ENCODE measurements at places on chromosomes 2 and 18. TPM values are rescaled to one million over a fixed set of nuclear protein-coding genes. Genes with fewer than 3 reads are reported as not detected.

SPP2 gene
- not detected for total RNA-seq

GRCh38 chr2:237538901-237539300 lies 27.5 kb upstream of the PRLH start:
- H3K27me3 ChIP-seq, result peaks cover 4% of the 10 kb centered on the region
- no peaks in the 10 kb centered on the region for H3K36me3 ChIP-seq
- H3K27ac ChIP-seq, result no peak overlapping the region
- no peak overlapping the region for H3K4me3 ChIP-seq
- no peak for DNase-seq
- H3K4me1 ChIP-seq, result no peaks in the 10 kb centered on the region

GRCh38 chr2:241094924-241095420 lies 7.1 kb downstream of the MTERF4 start:
- DNase-seq, result no peak
- H3K27me3 ChIP-seq, result no peaks in the 10 kb centered on the region
- peaks cover 42% of the 10 kb centered on the region for H3K4me1 ChIP-seq
- H3K27ac ChIP-seq, result no peak overlapping the region
- no peak overlapping the region for H3K4me3 ChIP-seq

DNA sequence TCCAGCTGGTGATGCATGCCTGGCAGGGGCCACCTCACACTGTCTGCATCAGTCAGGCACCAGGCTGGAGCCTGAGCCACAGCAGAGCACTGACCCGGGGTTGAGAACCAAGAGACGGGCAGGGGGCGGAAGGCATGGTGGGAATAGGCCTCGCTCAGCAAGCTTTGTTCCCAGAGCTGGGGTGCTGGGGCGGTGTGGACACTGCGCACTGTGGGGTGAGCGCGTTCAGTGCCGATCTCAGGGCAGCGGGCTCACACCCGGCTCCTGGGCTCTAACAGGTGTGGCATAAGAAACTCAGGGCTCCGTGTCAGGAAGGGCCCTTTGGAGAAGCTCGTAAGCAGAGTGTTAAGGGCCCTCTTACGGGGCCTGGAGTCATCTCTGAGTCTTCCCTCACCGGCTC lies 15.7 kb downstream of the SH3RF3 start:
- no peak overlapping the region for H3K4me3 ChIP-seq
- H3K27me3 ChIP-seq, result peaks cover 57% of the 10 kb centered on the region
- DNase-seq, result no peak
- no peak overlapping the region for H3K27ac ChIP-seq
- H3K4me1 ChIP-seq, result peaks cover 32% of the 10 kb centered on the region

GRCh38 chr2:25268139-25268538 lies 73.6 kb downstream of the DNMT3A start:
- DNase-seq, result no peak
- no peak overlapping the region for H3K27ac ChIP-seq
- peaks cover 54% of the 10 kb centered on the region for H3K36me3 ChIP-seq
- H3K27me3 ChIP-seq, result no peaks in the 10 kb centered on the region

DNA sequence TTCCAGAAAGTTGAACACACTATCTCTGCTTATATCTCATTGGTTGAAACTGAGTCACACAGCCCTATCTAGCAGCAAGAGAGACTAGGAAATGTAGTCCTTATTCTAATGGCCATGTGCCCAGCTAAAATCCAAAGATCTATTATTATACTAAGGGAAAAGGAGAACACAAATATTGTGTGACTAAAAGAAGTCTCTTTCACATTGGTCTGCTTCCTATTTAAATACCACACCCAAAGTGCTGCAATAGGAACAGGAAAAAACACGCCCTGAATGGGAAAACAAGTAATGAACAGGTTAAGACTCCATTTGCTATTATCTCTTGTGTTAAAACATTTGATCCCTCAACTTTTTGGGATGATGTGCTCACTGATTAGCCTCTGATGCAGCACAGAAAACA lies 86.8 kb upstream of the BARD1 start:
- DNase-seq, result no peak
- H3K4me1 ChIP-seq, result peaks cover 6% of the 10 kb centered on the region
- H3K4me3 ChIP-seq, result no peak overlapping the region
- no peak overlapping the region for H3K27ac ChIP-seq
- no peaks in the 10 kb centered on the region for H3K27me3 ChIP-seq
- H3K36me3 ChIP-seq, result no peaks in the 10 kb centered on the region

DNA sequence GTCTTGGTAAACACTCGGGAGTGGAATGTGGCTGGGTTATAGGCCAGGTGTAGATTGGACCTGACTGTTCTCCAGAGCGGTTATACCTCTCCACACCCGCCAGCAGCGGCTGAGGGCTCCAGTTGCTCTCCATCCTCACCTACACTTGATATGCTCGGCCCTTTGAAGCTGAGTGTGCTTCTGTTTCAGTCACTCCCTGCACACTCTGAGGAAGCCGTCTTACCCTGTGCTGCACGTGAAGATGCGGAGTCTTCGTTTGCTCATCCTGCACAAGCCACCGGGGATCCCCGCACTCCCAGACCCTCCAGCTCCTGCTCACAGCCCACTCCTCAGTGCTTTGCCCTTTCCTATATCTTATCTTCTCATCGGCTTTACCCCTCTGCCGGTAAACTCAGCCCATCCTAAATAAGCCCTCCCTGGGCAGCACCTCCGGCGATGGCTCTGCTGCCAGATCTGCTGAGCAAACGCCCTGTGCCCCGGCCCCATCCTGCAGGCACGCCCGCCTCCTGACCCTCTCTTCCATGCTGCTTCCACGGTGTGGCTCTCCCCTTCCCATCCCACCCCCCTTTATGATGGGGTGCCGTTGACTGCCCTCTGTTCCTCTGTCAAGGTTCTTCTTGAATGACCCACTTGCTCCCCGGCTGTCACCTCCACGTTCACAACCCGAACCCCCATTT lies 47.3 kb upstream of the ODC1 start:
- peaks cover 19% of the 10 kb centered on the region for H3K27me3 ChIP-seq
- H3K36me3 ChIP-seq, result peaks cover 2% of the 10 kb centered on the region
- no peak overlapping the region for H3K27ac ChIP-seq
- no peak for DNase-seq

DNA sequence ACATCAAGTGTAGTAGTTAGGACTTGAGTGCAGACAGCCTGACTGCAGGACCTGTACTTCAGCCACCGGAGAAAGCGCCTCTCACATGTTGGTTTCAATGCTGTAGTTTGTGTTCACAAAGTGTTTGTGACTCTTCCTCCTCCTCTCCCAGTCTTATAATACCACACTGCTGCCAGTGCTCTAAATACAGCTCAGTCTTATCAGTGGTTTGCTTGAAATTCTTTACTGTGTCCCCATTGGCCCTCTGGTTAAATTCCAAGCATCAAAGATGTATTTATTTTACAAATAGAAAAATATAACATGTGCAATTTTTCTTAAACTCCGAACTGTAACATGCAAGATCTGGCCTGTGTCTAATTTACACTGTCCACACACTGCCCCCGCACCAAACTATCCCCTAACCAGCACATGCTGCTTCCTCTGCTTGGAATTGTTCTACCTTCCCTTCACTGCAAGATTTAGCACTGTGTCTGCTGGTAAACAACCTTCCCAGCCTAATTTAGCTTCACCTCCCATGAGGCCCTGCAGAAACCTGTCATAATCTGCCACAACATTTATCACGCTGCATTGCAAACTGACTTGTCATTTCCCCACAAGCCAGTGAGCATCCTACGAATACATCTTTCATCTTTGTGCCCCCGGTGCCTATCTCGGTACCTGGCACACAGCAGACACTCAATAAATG lies 77.1 kb downstream of the SUMO1 start:
- peaks cover 2% of the 10 kb centered on the region for H3K27me3 ChIP-seq
- H3K36me3 ChIP-seq, result no peaks in the 10 kb centered on the region
- H3K4me1 ChIP-seq, result peaks cover 14% of the 10 kb centered on the region
- H3K4me3 ChIP-seq, result no peak overlapping the region

C2orf76 gene
- total RNA-seq, result 10.3 TPM

MOCOS gene
- total RNA-seq, result 0.17 TPM

DNA sequence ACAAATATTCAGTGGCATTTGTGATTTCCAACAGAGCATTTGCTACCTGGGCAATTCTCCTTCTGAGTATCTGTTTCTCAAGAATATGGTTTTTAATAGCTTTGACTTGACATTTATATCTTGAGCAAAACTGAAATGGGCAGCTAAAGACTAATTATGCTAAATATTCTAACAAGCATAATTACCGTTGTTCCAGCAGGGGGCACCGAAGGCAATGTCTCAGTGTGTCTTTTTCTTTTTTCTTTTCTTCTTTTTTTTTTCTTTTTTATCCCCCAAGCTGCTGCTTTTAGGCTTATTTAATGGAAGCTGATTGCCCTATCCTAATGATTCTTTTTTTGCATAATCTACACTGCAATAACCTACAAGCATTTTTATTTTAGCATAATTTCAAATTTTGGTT lies 138.9 kb upstream of the NABP1 start:
- no peak for DNase-seq
- no peak overlapping the region for H3K27ac ChIP-seq
- H3K36me3 ChIP-seq, result no peaks in the 10 kb centered on the region

DNA sequence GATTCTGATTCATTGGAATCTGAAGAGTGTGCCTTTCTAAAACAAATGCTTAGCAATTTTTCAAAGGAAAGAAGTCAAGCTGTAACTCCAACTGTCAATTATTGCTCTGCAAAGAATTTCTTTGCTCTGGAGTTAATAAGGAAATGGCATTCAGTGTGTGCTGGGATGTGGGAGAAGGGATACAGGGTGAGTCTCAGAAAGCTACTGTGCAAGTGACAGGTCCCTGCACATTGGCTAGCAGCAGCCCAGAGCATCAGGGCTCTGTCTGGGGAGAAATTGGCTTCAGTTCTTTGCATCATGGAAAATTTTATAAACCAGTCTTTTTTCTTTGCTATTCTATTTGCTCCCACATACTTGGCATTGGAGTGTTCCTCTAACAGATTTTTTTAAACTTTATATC lies 1.1 kb upstream of the SYT4 start:
- H3K4me1 ChIP-seq, result no peaks in the 10 kb centered on the region
- H3K36me3 ChIP-seq, result no peaks in the 10 kb centered on the region
- H3K4me3 ChIP-seq, result no peak overlapping the region
- DNase-seq, result no peak

- H3K4me3 ChIP-seq, result no peak overlapping the region
- DNase-seq, result no peak
- H3K27me3 ChIP-seq, result peaks cover 8% of the 10 kb centered on the region
- peaks cover 25% of the 10 kb centered on the region for H3K4me1 ChIP-seq
Measured at GRCh38 chr2:65550246-65550645, 117.8 kb upstream of the SPRED2 start.

DNA sequence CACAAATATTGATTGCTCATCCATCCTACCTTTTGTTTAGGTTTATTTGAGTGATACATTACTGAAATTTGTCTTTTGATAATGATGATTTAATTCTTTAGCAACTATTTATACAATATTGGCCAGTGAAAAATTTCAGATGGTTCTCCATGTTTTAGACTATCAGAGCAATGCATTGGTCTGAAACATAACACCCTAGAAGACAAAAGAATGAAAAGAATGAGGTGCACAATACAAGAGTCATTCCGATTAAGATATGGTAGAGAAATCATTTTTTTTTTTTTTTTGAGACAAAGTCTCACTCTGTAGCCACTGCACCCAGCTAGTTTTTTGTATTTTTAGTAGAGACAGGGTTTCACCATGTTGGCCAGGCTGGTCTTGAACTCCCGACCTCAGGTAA lies 197.4 kb upstream of the FAM98A start:
- no peaks in the 10 kb centered on the region for H3K27me3 ChIP-seq
- DNase-seq, result no peak
- no peaks in the 10 kb centered on the region for H3K4me1 ChIP-seq

DNA sequence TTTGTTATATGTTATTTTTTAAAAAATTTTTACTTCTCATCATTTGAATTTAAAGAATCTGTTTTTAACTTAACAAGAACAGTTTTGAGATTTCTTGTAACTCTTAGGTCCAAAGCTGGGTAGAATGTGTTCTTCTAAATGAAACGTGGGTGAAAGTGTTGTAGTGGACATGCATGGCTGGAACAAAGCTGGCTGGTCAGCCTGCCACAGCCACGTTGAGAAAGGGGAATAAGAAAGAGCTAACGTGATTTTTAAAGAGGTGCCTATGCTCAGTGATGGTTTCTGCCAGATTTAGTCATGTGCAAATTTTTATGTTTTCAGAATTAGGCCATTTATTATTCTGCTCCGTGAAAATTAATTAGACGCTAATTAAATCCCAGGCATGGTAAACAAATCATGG lies 203.9 kb upstream of the COL3A1 start:
- no peaks in the 10 kb centered on the region for H3K4me1 ChIP-seq
- H3K4me3 ChIP-seq, result no peak overlapping the region
- no peaks in the 10 kb centered on the region for H3K27me3 ChIP-seq
- DNase-seq, result no peak
- no peak overlapping the region for H3K27ac ChIP-seq

YIPF4 gene
- total RNA-seq, result 39.4 TPM

ASAP2 gene
- total RNA-seq, result 1.2 TPM

GRCh38 chr2:56287974-56288373 lies 104.2 kb downstream of the CCDC85A start:
- H3K4me3 ChIP-seq, result no peak overlapping the region
- H3K27ac ChIP-seq, result no peak overlapping the region
- no peaks in the 10 kb centered on the region for H3K4me1 ChIP-seq
- no peaks in the 10 kb centered on the region for H3K27me3 ChIP-seq

TMEM247 gene
- total RNA-seq, result not detected

LINC00305 gene
- total RNA-seq, result not detected

DNA sequence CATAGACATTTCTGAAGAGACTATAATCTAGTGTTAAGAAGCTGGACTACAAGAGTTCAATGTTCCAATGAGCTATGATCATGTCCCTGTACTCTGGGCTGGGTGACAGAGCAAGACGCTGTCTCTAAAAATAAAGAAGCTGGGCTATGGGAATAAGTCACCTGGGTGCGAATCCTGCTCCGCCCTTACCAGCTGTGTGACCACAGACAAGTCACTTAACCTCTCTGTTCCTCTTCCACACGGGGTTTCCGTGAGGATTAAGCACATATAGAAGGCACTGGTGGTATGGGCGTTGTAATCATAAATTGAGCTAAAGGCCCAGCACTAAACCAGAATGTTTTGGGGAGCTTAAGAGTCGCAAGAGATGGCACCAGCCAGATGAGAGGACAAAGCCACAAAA lies 178.5 kb downstream of the HAUS1 start:
- no peaks in the 10 kb centered on the region for H3K27me3 ChIP-seq

WDR12 gene
- total RNA-seq, result 165 TPM

GRCh38 chr2:60473546-60473945 lies 79.9 kb downstream of the BCL11A start:
- no peak for DNase-seq
- no peaks in the 10 kb centered on the region for H3K36me3 ChIP-seq

TUBA3E gene
- total RNA-seq, result not detected

DNA sequence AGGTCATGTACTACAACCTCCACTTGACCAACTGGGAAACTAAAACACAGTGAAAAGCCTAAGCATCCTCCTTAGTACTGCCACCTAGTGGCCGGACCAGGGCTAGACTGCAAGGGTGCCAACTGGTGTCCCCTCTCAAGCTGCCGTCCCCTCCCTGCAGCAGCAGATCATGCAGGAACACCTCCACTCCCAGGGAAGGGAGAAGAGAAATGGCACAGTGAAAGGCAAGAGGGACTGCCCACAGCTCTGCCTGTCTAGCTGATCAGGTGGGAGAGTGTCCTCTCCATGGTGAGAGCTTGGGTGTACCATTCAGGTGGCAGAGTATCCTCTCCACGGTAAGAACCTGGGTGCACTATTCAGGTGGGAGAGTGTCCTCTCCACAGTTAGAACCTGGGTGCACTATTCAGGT lies 78.1 kb downstream of the AAK1 start:
- H3K27ac ChIP-seq, result no peak overlapping the region
- peaks cover 13% of the 10 kb centered on the region for H3K36me3 ChIP-seq
- H3K4me1 ChIP-seq, result peaks cover 66% of the 10 kb centered on the region
- DNase-seq, result peak; percentile 58
- H3K27me3 ChIP-seq, result no peaks in the 10 kb centered on the region
